Stimulated activated CD8-positive, alpha-beta memory T cell treated with anti-CD3 and anti-CD28 coated beads, Interleukin-2, amount 100 ng/mL, for 1 hour (primary cell): ENCODE measurements at places on chromosomes 4 and X.
A peak's percentile ranks its signal among the peaks of the same experiment; 100 is the strongest.

GRCh38 chrX:78199851-78200250 lies 60.4 kb upstream of the TAF9B start:
- DNase-seq, result no peak

- DNase-seq, result no peak
These were observed 308.6 kb downstream of the PTTG2 start for GRCh38 chr4:38268837-38269236.

DNA sequence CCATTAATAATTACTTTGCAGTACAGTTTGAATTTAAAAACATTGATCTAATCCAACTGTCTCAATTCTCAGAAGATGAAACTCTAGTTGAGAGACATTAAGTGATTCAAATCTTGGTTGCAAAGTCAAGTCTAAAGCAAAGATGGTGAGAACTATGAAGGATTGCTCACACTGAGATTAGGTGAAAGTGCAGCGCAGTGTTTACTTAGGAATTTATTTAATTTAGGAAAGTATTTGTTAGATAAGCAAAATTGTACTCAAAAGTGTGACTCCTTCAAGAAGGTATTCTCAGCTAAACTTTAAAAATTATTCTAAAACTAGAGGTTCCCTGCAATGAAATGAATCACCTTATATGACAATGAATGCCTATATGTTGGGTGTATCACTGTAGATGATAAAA lies 454.9 kb downstream of the PDGFC start:
- DNase-seq, result no peak

GRCh38 chr4:104365618-104366017 lies 129.1 kb downstream of the CXXC4 start:
- DNase-seq, result no peak

DNA sequence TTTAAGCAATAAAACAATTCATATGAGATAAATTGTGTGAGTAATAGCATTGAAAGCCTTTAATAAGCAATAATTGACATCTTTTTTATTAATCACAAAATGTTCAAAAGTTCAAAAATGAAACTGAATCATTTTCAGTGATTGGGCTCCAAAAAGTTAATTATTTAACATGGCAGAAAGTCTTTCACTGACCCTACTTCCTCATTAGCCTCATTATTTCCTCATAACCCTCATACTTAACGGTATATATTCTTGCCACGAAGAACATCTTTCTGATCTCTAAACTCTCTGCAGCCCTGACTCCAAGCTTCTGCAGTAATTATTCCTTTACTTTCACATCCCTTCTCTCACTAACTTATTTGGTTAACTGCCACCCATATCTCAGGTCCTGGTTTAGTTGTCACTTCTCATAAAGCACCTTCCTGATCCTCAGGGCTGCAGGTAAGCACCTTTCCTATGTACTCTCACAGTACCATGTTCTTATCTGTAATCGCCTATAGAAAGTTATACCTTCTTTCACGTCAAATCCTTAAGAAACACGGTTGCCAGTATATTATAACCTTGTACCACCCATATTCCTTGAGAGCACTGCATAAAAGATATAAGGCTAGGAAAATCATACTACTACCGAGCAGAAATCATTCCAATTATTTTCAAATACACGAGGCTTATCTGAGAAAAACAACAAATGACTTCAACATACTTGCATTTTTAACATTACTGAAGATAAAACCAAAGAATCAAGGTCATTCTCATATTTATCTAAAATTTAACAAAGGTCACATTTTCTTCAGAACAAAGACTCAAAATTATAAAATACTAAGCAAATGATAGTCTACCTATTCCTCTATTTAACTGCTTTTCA lies 72.2 kb downstream of the PPP3CA start:
- no peak for DNase-seq

DNA sequence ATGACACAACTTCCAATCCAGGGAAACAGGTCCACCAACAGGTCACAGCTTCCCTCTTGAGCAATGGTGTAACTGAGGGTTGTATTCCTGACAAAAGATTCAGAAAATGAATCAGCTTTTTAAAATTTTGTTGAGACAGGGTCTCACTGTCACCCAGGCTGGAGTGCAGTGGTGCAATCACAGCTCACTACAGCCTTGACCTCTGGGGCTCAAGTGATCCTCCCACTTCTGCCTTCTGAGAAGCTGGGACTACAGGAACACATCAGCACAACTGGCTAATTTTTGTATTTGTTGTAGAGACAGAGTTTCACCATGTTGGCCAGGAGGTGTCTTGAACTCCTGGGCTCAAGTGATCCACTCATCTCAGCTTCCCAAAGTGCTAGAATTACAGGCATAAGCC lies 43.7 kb downstream of the SAT1 start:
- no peak for DNase-seq

DNA sequence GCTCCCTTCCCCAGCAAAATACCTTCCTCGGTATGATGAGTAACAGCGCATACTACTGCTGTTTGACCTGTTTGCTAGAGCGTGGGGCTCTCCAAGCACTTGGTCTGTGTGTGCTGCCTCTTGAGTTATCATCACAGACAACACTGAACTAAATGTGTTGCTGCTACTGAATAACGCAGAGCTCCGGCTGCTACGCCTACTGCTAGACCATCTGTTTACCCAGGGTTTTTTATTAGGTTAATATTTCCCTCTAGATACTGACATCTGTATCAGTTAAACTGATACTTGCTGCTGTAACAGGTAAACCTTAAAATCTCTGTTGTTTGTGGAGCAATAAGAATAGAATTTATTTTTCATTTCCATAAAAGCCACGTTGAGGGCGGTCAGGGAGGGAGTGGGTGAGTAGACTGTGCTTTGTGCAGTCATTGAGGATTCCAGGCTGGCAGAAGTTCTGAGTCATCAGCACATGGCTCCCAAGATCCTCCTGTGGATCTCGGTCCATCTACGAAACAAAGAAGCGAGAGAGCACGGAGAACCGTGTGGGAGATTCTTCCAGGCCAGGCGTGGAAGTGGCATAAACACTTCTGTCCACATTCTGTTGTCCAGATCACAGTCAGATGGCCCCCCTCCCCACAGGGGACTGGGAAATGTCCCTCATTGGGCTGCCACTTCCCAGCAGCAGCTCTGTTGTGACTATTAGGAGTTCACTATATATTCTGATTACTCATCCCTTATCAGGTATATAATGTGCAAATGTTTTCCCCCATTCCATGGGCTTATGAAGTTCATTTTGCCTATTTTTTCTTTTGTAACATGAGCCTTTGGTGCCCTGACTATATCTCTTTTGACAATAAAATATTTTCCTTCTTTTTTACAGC lies 14.1 kb downstream of the GRK4 start:
- DNase-seq, result no peak

GRCh38 chrX:66931713-66932112 lies 292.8 kb upstream of the EDA2R start:
- no peak for DNase-seq

DNA sequence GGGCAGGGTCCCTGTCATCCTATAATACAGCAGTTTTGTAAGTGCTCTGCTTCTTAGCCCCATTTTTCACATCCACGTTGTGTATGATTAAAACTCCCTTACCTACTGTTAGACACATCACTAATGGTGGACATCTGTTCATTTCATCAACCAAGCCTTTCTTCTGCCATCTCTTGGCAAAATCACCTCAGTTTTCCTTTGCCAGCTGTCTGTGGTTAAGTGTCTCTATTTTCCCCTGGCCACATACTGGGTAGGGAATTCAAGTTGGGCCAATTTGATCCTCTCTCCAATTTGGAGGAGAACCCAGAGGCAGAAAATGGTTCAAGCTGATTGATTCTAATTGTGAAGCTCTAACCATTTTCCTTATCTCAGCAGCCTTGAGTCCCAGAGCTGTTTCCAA lies 436.1 kb downstream of the PCDH7 start:
- DNase-seq, result no peak

DNA sequence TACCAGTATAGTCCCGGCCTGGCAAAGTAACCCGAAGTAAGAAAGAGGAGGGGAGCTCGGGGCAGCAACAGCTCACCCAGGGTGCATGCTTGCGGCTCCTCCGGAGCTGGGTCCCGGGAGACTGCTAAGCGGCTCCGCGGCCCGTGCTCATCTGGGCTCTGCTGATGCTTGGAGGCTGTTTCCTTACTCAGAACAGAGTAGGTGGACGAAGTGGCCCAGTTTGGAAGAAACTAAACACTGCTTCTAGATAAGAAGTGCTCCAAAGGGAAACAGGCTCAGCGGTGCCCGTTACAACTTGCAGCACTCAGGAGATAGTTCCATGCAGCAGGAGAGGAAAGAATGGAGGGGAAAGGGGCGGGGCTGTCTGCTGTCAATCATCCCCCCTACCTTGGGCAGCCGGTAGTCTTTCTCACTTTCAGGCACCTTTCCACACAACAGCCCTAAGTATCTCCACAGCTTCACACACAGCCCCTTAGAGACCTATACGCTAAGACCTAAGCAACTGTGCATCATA lies at the start of gene COL4A6:
Gene COL4A6 (minus strand): TSS at position 313 of the 514 bp plus-strand sequence. CDS start 226 bp downstream, at position 87.
- DNase-seq, result no peak

DNA sequence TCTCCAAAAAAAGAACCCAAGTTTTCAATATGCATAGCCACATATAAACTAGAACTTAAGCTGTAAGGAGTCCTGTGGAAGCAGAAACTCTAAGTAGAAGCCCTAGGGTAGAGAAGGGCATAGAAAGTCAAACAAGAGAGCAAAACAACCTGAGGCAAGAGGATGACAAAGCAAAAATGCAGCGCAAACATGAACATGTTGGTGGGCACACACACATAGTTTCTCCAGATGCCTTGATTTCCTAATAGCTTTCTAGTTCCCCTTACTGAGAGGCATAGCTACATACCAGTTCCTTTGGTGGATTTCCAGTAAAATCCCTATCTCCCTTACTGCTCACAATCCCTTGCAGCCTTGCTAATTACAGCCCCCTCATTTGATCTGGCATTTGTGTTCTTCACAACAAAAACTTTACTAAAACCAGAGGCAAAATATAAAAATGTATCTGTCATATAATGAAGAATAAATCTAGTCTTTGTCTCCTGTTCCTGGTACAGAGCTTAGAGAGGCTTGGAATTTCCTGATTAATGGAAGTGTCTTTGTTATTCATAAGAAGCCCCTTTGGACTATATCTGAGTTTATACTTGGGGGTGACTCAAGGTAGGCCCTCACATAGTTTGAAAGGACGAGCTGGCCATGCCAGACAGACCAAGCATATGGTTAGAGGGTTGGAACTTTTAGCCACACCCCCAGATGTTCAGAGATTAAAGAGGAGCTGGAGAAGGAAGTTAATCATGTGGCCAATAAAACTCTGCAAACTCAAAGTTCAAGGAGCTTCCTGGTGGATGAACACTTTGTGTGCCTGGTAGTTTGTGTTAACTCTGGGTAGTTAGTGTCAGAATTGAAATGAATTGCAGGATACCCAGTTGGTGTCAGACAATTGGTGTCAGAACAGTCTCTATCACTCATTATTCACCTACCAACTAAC lies 52.7 kb upstream of the ZCCHC13 start:
- DNase-seq, result no peak

- no peak for DNase-seq
These were observed 42.7 kb upstream of the ZCCHC12 start for GRCh38 chrX:118780911-118781310.

DNA sequence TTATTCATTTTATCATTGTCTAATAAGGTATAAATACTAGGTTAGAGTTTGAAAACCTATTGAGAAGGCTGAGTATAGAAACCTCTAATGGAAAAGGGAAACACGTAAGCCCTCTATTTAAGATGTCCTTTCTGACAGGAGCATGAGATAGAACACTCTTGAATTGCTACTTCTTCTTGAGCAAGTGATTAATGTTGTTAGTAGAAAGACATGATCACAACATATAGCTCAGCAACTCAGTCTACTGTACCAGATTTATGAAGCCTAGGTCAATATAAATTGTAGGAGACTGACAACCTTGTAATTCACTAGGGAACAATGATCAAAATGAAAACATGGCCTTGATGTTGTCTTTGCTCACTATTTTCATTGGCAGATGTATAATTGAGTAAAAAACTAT lies 189.7 kb downstream of the ANTXR2 start:
- DNase-seq, result no peak

DNA sequence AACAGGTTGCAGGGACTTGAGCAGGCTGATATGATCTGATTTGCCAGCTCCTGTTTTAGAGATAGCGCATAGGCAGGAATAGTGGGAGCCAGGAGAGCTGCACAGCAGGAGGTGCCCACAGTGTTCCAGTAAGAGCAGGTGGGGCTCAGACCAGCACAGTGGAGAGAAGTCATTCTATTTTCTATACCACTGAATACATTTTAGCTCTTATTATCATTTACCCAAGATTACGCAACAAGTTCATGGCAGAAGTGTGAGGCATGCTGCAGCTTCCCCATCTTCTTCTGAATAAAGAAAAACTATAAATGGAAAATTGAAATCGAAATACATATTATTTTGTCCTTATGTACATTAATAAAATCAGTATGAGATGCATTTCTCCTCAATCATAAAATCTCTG lies 114.7 kb upstream of the EDNRA start:
- DNase-seq, result no peak

DNA sequence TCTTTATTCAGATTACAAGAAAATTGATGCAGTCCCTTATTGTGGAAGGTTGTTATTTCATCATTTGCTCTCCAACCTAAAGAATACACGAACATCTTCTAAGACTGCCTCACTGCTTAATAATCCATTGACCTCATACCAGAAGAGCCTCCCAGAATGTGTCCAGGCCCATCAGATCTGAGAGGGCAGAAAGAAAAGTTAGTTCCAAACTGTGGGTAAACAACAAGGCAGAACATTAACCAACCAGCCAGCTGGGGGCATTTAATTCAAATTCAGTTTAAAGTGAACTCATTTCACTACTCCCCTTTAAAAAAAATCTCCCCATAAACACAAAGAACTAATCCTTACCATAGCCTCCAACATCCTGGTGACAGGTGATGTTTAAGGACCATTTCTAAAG lies 13.8 kb downstream of the GPC4 start:
- no peak for DNase-seq

- peak; percentile 9 for DNase-seq
These were observed 779 bp upstream of the DDX60L start for GRCh38 chr4:168480931-168481611.

DNA sequence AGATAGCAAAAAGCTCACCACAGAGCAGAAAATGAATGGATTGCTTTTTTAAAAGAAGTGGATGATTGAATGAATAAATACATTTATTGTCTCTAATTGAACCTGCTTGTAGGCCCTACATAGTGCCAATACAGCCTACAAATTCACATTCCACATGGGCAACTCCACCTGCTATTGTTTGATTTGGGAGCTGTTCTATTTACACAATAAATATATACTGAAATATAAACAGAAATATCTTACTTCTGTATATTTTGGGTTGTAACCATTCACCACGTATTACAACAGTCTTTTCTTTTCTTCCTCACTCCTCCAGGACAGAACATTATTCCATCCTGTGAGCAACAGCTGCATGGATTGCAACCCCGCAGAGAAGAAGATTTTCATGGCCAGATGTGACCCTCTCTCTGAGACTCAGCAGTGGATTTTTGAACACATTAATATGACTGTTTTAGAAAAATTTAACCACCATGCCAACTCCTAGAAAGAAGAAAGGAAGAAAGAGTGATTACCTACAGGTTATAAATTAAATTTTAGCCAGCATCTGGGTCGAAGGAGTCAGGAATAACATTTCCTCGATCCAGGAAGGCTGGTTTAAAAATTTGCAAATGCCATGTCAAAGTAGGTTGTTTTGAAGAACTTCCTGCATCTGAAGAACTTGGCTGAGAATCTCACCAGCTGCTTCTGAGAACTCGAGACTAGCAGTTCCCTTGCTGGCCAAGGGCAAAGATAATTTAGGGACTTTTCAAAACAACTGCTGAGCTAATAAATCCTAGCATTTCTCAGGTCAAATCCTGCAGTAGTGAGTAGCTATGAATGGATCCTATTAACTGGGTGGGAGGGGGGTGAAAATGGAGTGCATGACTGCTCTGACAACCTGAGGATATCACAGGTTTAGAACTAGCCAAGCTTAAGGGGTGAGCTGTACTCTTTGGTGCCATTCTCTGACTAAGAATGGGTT lies 128.7 kb upstream of the GALNT7 start:
- no peak for DNase-seq
